Stimulated activated CD8-positive, alpha-beta memory T cell treated with anti-CD3 and anti-CD28 coated beads, Interleukin-7, amount 100 ng/mL, for 4 hours (primary cell): ENCODE measurements at places on chromosomes 3 and 15.

- no peak for DNase-seq
These were observed 59.9 kb upstream of the RNU6-1 start for GRCh38 chr15:67899596-67900283.

- no peak for DNase-seq
These were observed 279.3 kb upstream of the CTNNB1 start for GRCh38 chr3:40920041-40920440.

DNA sequence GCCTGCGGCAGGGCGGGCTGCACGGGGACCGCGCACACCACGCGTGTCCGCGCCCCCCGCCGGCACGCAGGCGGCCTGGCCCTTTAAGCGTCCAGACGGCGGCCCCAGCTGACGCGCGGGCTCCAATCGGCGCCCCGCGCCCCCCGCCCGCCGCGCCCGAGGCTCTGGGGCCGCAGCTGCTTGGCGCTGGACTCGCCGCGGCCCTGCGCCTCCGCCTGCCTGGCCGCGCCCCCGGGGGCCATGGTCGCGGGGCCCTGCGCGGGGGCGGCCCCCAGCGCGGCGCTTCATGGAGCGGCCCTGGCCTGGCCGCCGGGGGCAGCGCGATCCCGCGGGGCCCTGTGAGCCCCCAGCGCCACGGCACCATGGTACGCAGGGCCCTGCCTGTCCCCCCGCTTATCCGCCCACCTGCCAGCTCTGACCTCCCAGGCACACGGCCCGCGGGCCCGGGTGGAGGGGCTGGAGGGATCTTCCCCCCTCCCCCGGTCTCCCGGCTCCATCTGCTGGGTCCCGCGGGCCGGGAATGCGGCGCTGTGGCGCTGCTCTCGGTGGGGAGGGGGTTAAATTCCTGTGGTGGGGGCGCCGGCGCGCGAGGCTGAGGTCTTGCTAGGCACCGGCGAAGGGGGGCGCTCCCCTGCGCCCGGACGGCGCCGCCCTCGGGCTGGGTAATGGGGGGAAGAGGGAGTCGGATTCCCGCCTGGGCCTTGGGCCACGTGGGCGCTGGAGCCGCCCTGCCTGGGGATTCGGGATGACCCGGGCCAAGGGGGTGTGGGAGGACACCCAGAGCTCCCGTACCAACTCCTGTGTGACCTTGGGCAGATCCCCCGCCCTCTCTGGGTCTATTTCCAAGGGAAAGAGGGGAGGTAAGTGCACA is 1.1 kb downstream of the ZBTB47 start:
- no peak for DNase-seq

- DNase-seq, result no peak
These were observed 154.9 kb downstream of the ECT2 start for GRCh38 chr3:172905451-172905850.

DNA sequence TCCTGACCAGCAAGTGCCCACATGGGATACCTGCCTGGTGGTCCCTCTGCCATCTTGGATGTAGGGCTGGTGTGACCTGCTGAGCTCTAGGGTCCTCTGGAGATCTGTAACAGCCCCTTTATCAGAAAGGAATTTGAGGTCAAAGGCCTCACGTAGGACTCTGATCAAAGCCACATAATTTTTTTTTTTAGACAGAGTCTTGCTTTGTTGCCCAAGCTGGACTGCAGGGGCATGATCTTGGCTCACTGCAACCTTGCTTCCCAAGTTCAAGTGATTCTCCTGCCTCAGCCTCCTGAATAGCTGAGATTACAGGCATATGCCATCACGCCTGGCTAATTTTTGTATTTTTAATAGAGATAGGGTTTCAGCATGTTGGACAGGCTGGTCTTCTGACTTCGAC is 9.5 kb downstream of the ITGB5 start:
- no peak for DNase-seq
